ENCODE measurements at places on chromosomes 3 and 15. TPM values are rescaled to one million over a fixed set of nuclear protein-coding genes. Genes with fewer than 3 reads are reported as not detected.

CMSS1 gene
- total RNA-seq: 34.4 TPM

DNA sequence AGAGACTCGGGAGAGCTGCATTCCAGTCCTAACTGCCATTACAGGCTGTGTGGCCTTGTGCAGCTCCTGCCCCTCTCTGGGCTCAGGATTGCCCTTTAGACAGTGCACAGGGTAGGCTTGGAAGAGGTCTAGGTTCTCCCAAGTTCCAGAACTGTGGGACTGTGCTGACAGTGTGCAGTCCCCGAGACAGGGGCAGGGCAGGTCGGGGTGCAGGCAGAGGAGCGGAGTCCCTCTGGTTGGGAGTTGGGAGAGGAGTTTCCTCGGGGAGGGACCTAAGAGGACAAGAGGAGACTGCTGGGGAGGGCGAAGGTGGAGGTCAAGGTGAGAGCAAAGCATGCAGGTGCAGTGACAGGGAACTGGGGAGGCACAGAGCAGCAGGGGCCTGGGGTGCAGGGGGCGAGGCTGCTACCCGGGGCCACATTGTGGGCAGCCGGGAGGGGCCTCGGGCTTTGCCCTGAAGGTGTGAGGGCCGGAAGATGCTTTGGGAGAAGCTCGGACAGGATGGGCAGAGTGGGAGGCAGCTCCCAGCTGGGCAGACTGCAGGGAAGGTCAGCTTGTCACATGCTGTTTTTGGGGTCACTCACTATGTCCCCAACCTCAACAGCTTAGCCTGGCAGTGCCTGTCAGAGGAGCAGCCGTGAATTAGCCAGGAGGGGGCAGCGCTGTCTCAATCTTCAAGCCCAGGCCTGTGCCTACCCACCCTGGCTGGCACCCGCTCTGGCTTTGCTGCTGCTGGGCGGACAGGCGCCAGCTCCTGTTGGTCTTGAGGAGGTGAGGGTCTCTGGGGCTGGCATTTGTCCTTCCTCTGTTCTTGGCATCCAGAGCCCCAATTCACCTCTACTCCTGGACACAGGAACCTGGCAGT, 15.4 kb upstream of the CSPG4 start:
- peak; percentile 83 for DNase-seq

TBCCD1 gene
- 22.6 TPM for total RNA-seq

CAMKV gene
- total RNA-seq: 80.1 TPM

- peak; percentile 98 for DNase-seq
Observed at GRCh38 chr15:65049418-65049840, 4.2 kb downstream of the SLC51B start.

GRCh38 chr15:83250781-83251180, 33.7 kb downstream of the BNC1 start:
- no peak for DNase-seq

- DNase-seq: no peak
Observed at GRCh38 chr3:29914861-29915524, 634.1 kb downstream of the RBMS3 start.

DNA sequence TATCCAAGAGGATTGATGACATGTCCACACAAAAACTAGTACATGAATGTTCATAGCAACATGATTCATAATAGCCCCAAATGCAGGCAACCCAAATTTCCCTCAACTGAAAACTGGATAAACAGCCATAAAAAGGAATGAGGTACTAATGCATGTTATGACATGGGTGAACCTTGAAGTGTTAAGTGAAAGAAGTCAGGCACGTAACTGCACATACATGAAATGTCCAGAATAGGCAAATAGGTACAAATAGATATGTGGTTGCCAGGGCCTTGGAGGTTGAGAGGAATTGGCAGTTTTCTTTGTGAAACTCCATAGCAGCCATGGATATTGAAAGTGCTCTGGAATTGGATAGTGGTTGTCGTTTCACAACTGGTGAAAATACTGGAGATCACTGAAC, 52.2 kb upstream of the CCR4 start:
- DNase-seq: no peak

CFAP20DC gene
- total RNA-seq: 11.4 TPM

GRCh38 chr15:63089260-63090043, 32.2 kb upstream of the LACTB start:
- DNase-seq: peak; percentile 70

CD200R1L gene
- not detected for total RNA-seq

DNA sequence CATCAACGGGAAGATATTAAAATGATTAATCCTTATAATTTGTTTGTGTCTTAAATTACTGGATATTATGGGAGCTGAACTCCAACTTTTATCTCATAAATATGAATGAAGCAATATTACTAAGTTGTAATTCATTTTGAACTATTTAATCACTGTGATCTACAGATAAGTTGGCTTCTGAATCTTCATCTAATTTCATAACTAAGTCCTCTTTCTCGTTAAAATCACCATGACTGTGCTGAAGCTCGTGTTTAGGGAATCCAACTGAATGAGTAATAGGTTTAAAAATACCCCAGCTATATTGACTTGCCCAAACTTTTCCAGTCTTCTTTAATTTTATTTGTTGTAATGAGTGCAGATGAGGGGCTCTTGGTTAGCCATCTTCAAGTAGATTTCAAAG, 14.1 kb downstream of the MDFIC2 start:
- no peak for DNase-seq

GRCh38 chr3:51966486-51966885, 768 bp downstream of the PCBP4 start:
- DNase-seq: no peak

GRCh38 chr3:190031887-190032752, 88.6 kb downstream of the P3H2 start:
- DNase-seq: no peak

DNA sequence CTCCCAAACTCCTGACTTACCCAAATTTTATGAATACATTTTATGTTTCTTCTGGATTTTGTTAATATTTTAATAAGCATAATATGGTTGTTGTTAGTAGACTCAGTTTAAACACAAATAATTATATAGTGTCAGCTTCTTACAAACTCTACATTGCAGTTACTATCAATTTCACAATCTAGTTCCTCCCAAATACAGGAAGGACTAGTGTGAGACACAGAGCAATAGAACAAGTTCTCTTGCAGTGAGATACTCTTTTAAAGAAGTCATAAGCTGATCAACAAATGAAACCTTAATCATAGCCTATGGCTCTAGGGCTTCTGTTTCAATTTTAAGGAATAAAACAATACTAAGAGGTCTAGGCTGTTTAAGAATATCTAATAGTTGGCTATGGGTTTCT, 86.1 kb downstream of the SAMMSON start:
- no peak for DNase-seq

DNA sequence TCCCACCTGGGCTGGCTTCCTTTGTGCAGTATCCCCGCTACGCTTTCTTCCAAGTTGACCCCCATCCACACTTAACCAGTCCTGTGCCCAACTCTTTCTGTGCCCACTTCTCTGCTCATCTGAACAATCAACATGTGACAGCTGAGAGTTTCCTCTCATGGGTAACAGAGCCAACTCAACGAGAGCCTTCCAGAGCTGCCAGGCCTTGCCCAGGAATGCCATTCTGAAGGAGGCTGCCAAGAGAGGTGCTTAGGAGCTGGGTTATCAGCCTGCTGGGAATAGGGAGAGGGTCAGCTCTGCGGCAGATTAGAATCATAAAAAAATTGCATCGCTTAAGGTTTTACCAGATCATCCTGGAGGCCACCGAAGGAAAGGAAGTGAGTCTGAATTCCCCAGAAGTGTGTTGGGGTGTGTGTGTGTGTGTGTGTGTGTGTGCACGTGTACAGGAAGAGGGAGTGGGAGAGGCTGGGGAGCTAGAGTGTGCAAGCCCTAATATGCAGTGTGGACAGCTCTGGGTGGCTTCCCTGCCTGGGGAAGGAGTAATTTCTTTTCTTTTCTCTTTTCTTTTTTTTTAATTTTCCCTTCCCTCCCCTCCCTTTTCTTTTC, 66.7 kb downstream of the ITGA11 start:
- no peak for DNase-seq

DNA sequence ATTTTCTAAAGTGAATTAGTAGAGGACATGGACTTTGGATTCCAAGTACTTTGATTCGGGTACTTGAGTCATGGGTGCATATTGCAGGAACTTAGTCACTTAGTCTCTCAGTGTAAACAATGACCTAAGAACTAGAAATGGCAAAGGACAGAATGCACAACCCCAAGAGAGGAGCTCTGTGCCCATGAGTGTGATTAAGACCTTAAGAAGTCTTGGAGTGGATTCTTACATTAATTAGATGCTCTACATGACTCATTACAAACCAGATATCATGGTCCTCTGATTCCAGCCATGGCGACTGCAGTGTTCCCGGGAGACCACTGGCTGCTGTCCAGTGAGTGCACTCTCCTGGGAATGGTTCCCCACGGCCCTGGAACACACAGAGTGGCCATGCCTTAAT, 251.5 kb downstream of the GABRG3 start:
- no peak for DNase-seq

- no peak for DNase-seq
Observed at GRCh38 chr3:152156880-152157279, 111.8 kb upstream of the MBNL1 start.

- DNase-seq: no peak
Observed at GRCh38 chr3:5251196-5251583, 63.7 kb downstream of the EDEM1 start.

TXNRD3 gene
- 4.1 TPM for total RNA-seq

DNA sequence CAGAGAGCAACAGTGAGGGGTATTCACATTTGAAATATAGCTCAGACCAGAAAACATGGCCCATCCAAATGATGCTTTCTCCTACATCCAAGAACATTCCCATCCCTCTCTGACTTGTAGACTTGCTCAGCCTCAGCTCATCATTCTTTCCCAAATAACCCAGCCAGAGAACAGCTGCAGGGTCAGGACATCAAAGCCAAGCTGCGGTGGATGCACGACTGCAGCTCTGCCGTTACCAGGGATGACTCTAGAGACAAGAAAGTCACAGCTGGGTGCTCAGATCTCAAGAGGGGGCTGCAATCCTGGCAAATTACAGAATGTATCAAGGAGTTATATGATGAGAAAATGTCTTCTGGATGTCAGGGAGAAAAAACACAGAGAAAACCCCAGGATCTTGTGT, 944.3 kb downstream of the NTRK3 start:
- no peak for DNase-seq

- DNase-seq: no peak
Observed at GRCh38 chr3:134699141-134699711, 48.4 kb upstream of the KY start.

UROC1 gene
- total RNA-seq: not detected

DNA sequence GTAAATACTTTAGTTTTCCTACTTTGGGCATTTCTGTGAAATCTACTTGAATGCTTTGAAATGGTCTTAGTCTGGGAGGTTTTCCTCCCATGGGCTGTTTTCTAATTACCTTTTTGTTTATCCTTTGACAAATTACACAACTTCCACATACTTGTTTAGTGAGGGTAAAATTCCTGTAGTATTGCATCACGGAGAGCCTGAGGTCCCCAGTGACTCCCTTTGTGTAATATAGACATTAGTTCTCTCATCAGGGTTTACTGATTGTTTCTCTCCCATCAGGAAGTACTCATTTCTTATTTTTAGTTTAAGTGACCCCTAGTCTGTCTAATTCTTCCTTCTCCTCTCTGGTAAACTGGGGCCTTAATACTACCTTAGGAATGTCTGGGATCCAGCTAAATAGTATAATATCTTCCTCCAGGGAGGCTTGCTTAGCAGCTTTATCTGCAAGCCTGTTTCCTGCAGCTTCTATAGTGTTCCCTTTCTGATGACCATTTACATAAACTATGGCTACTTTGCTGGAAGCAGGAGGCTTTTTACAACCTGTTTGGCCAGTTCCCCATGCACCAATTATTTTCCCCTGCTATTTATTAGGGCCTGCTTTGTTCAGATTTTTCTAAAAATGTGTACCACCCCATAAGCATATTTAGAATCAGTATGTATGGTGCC, 87.2 kb upstream of the XCR1 start:
- no peak for DNase-seq

GRCh38 chr15:63606308-63606707, 9.1 kb downstream of the FBXL22 start:
- no peak for DNase-seq

FOXL2 gene
- total RNA-seq: 3.5 TPM

- DNase-seq: no peak
Observed at GRCh38 chr15:77226652-77227051, 155.7 kb upstream of the TSPAN3 start.

TM6SF1 gene
- total RNA-seq: 1.8 TPM

DNA sequence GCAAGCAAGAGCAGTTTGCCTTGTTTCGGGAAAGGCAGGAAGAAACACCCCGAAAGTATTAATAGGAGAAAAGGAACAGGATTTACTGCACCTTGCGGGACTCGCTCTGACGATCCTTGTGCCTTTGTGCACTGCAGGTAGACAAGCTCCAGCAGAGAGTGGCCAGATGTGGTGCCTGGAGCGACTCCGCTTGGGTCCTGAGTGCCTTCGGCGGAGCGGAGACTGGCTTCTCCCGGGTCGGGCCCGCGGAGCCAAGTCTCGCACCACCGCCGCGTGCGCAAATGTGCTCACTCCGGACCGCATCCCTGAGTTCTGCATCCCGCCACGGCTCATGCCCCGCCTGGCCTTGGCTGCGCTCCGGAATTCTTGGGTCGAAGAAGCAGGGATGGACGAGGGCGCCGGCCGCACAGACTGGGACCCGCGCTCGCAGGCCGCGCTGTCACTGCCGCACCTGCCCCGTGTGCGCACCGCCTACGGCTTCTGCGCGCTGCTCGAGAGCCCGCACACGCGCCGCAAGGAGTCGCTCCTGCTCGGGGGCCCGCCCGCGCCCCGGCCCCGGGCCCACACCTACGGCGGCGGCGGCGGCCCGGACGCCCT, 769 bp downstream of the C2CD4A start:
- DNase-seq: peak; percentile 64

DNA sequence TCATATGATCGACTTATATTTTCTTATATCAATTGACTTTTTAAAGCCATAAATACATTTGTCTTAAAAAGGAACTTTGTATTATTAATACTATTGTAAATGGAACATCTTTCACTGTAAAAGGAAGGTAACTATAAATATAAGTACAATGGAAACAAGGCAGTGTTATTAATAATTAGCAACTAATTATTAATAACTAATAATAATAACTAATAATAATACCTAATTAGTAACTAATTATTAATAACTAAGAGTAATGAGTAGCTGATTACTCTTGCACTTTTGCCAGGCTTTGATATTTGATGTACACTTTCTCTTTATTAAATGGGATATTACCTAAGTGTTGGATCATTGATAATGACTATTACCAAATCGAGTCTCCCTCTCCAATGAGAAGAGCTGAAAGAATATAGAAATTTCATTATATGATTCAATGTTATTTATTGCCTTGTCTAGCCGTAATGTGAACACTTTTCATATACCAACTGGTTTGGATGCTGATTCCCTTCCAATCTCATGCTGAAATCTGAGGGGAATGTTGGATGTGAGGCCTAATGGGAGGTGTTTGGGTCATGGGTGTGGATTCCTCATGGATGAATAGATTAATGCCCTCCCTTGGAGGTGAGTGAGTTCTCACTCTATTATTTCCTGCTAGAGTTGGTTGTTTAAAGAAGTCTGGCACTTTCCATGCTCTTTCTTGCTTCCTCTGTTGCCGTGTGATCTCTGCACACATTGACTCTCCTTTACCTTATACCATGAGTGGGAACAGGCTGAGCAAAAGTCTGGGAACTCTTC, 202.1 kb upstream of the ZBTB20 start:
- no peak for DNase-seq

GRCh38 chr15:48121849-48122248, 1.1 kb downstream of the SLC24A5 start:
- DNase-seq: no peak

All from GM23338 (cell line).